ENCODE measurements at places on chromosomes 4 and X. TPM values are rescaled to one million over a fixed set of nuclear protein-coding genes. Genes with fewer than 3 reads are reported as not detected.

GRCh38 chrX:47172971-47173792 lies 20.4 kb upstream of the UBA1 start:
- no peak overlapping the region for H3K4me3 ChIP-seq
- H3K36me3 ChIP-seq: peaks cover 80% of the 10 kb centered on the region
- no peak for DNase-seq

GRCh38 chr4:157072002-157072401 lies 3.9 kb upstream of the GLRB start:
- DNase-seq: no peak
- H3K4me3 ChIP-seq: no peak overlapping the region
- H3K27me3 ChIP-seq: peaks cover 18% of the 10 kb centered on the region
- no peaks in the 10 kb centered on the region for H3K36me3 ChIP-seq
- no peak overlapping the region for H3K27ac ChIP-seq
- no peaks in the 10 kb centered on the region for H3K4me1 ChIP-seq

DNA sequence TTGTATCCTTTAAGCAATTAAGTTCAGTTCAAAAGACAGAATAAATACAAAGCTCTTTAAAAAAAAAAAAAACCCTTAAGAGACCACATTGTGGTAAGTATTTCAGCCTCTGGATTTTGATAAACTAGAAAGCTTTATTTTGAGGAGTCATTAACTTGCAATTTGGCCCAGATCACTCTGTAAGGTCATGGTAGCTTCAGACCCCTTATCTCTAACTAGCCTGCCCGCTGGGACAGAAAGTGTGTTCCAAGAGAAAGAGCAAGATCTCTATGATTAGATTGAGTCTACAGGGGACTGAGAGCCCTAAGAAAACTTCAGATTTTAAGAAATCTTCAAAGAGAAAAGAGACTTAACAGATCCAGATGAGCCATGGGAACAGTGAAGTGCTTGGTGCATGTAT lies 45.6 kb downstream of the GALNT7 start:
- no peak overlapping the region for H3K27ac ChIP-seq
- no peaks in the 10 kb centered on the region for H3K36me3 ChIP-seq
- no peaks in the 10 kb centered on the region for H3K4me1 ChIP-seq
- no peak for DNase-seq

GRCh38 chr4:114677346-114677979 lies 78.9 kb downstream of the UGT8 start:
- peaks cover 5% of the 10 kb centered on the region for H3K4me1 ChIP-seq
- DNase-seq: no peak
- H3K36me3 ChIP-seq: no peaks in the 10 kb centered on the region
- H3K27me3 ChIP-seq: no peaks in the 10 kb centered on the region
- H3K27ac ChIP-seq: no peak overlapping the region

GRCh38 chrX:123817288-123817894 lies 42.5 kb upstream of the XIAP start:
- H3K4me3 ChIP-seq: no peak overlapping the region
- peak overlapping the region; percentile 51 for H3K27ac ChIP-seq
- DNase-seq: no peak
- no peaks in the 10 kb centered on the region for H3K27me3 ChIP-seq

DNA sequence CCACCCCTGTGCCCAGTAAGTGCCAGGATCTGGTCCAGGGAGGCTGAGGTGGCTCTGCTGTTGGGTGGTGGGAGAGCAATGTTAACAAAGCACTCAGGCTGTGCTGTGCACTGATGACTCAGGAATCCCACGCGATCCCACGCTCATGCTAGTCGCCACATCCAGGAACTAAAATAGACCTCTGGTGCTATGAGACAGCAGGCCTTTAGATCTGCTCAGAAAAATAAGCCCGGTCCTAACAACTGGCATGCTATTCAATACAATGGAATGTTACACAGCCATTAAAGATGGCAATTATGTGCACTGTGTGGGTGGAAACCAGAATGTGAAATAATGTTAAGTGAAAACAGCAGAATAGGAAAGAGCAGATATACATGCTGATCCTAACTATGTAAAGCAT lies 26.0 kb downstream of the ARL13A start:
- H3K27me3 ChIP-seq: no peaks in the 10 kb centered on the region
- DNase-seq: no peak
- H3K4me1 ChIP-seq: peaks cover 11% of the 10 kb centered on the region
- no peak overlapping the region for H3K27ac ChIP-seq

DNA sequence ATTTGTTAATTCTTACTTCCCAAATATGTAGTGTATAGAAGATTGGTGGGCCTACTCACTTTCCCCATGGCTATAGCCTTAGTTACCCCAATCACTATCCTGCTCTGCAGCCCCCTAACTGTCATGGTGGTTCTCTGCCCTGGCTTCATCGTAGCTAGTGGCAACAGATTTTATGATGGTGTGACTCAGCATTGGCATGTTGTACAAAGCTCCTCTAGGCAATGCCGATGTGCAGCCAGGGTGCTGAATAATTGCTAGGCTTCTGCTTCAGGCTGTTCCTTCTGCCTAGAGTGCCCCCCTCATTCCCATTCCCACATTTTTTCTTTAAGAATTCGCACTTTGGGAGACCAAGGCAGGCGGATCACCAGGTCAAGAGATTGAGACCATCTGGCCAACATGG lies 35.2 kb downstream of the AFF2 start:
- DNase-seq: no peak
- H3K36me3 ChIP-seq: no peaks in the 10 kb centered on the region
- H3K27ac ChIP-seq: no peak overlapping the region
- no peaks in the 10 kb centered on the region for H3K27me3 ChIP-seq
- no peak overlapping the region for H3K4me3 ChIP-seq
- H3K4me1 ChIP-seq: no peaks in the 10 kb centered on the region

DNA sequence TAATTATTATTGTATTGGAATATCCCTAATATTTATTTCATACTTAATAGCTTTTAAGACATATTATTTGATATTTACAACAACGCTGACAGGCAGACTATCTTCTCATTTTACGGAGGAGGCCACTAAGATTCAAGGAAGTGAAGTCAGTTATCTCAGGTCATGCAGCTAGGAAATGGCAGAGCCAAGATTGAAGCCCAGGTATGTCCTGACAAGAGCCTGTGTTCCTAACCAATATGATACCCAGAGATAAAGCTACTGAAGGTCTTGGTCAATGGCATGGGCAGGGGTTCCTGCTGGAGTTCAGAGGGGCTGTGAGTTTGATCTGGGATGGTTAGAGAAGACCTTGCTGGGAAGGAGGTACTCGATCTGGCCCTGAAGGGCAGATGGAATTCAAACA lies 47.1 kb downstream of the ARHGEF6 start:
- DNase-seq: no peak
- no peak overlapping the region for H3K4me3 ChIP-seq

GRCh38 chrX:72038016-72038415 lies 93.7 kb downstream of the RTL5 start:
- H3K4me1 ChIP-seq: no peaks in the 10 kb centered on the region
- no peak overlapping the region for H3K4me3 ChIP-seq
- no peaks in the 10 kb centered on the region for H3K27me3 ChIP-seq

DNA sequence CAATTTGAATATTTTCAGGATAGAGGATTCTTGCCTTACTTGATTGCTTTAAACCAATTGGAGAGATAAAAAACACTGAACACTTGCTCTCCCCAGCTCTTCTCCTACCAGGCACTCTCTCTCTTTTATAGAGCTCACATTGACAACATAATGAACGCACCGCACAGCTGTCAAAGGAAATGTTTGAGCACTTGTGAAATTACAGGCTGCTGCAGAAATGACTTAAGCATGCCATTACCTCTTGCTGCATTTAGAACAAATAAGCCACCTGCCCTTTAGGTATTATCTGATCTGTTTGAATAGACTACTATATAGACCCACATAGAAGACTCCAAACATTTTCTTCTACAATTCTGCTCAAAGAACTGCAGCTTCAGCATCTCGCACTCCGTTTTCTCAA lies 227.7 kb downstream of the C4orf33 start:
- no peak overlapping the region for H3K27ac ChIP-seq
- DNase-seq: no peak
- H3K27me3 ChIP-seq: peaks cover 4% of the 10 kb centered on the region
- H3K36me3 ChIP-seq: no peaks in the 10 kb centered on the region
- H3K4me1 ChIP-seq: no peaks in the 10 kb centered on the region

GRCh38 chr4:37002625-37003024 lies 241.9 kb upstream of the NWD2 start:
- no peak overlapping the region for H3K4me3 ChIP-seq
- DNase-seq: no peak

GRCh38 chrX:7164174-7164573 lies 16.2 kb upstream of the PUDP start:
- H3K4me3 ChIP-seq: no peak overlapping the region
- H3K36me3 ChIP-seq: no peaks in the 10 kb centered on the region
- H3K27ac ChIP-seq: no peak overlapping the region
- no peaks in the 10 kb centered on the region for H3K4me1 ChIP-seq

DNA sequence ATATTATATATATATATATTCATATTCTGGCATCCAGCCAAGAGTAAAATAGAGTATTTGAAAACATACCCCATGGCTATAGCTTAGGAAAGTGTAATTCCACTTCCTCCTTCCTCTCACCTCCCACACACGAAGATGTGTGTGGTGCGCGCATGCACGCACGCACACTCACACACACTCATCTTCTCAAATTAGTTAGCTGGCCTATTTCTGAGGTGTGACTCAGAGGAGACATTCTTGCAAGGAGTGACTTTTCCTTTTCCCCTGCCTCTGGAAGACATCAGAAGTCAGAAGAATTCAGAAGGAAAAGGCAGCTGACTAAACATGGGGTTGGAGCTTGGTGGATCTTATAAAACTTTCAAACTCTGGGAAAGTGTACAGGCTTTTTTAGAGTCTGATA lies 8.8 kb downstream of the ENPEP start:
- peaks cover 15% of the 10 kb centered on the region for H3K4me1 ChIP-seq
- no peaks in the 10 kb centered on the region for H3K36me3 ChIP-seq
- no peaks in the 10 kb centered on the region for H3K27me3 ChIP-seq
- no peak overlapping the region for H3K4me3 ChIP-seq
- no peak for DNase-seq

- no peaks in the 10 kb centered on the region for H3K36me3 ChIP-seq
- H3K4me3 ChIP-seq: no peak overlapping the region
- no peaks in the 10 kb centered on the region for H3K4me1 ChIP-seq
- DNase-seq: no peak
- peak overlapping the region; percentile 17 for H3K27ac ChIP-seq
Measured at GRCh38 chrX:129981200-129981553, 1.3 kb upstream of the BCORL1 start.

GRCh38 chr4:169114341-169114974 lies 104.4 kb upstream of the CBR4 start:
- H3K36me3 ChIP-seq: peaks cover 65% of the 10 kb centered on the region
- H3K4me1 ChIP-seq: peaks cover 24% of the 10 kb centered on the region
- no peaks in the 10 kb centered on the region for H3K27me3 ChIP-seq
- peak; percentile 38 for DNase-seq

- no peak overlapping the region for H3K4me3 ChIP-seq
- H3K36me3 ChIP-seq: no peaks in the 10 kb centered on the region
- H3K27me3 ChIP-seq: no peaks in the 10 kb centered on the region
- H3K27ac ChIP-seq: no peak overlapping the region
- no peaks in the 10 kb centered on the region for H3K4me1 ChIP-seq
Measured at GRCh38 chr4:8503801-8504200, 63.2 kb downstream of the TRMT44 start.

DNA sequence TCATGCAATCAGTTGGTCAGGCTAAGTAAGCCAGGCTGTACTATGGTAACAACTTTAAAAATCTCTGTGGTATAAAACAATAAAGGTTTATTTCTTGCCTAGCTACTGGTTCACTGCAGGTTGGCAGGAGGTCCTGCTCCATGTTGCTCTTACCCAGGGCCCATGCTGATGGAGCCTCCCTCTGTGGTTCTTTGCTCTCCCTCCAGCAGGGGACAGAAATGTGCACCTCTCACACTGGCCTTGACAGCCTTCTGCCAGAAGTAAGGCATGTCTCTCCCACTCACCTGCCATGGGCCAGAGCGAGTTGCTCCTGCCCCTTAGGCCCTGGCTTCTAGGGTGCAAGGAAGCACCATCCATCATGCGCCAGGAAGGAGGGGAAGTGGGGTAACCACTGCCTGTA lies 31.1 kb downstream of the CLDN22 start:
- no peak overlapping the region for H3K4me3 ChIP-seq
- peaks cover 47% of the 10 kb centered on the region for H3K4me1 ChIP-seq
- H3K27me3 ChIP-seq: no peaks in the 10 kb centered on the region
- DNase-seq: no peak

DNA sequence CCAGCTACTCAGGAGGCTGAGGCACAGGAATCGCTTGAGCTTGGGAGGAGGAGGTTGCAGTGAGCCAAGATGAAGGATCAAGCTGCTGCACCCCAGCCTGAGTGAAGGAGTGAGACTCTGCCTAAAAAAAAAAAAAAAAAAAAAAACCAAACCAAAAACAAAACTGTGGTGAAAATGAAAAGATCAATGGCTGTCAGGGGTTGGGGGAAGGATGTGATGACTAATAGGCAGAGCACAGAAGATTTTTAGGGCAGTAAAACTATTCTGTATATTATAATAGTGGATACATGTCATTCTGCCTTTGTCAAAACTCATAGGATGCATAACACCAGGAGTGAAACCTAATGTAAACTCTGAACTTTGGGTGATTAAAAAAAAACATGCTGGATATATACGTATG lies 69.9 kb upstream of the ELOVL6 start:
- no peak for DNase-seq
- H3K4me3 ChIP-seq: no peak overlapping the region
- no peaks in the 10 kb centered on the region for H3K36me3 ChIP-seq
- no peaks in the 10 kb centered on the region for H3K4me1 ChIP-seq
- no peak overlapping the region for H3K27ac ChIP-seq
- H3K27me3 ChIP-seq: no peaks in the 10 kb centered on the region

DNA sequence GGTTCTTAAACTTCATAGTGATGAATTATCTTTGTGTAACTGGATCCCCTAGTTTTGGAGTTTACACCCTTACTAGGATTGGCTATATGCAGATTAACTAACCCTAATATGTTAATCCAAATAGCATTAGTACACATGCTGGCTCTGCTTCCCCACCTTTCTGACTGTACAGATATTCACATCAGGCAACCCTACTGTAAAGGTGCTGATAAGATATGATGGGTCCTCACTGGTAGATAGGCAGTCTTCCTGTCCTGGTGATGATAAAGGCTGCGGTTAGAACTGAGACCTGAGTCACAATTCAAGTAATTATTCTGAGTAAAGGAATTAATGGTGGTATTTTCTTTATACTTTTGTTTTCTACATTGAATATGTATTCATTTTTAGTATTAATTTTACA lies 118.6 kb downstream of the COL4A5 start:
- H3K4me3 ChIP-seq: no peak overlapping the region
- H3K4me1 ChIP-seq: no peaks in the 10 kb centered on the region
- no peaks in the 10 kb centered on the region for H3K36me3 ChIP-seq
- H3K27ac ChIP-seq: no peak overlapping the region
- DNase-seq: no peak

GRCh38 chr4:101230801-101231426 lies 116.4 kb downstream of the PPP3CA start:
- no peaks in the 10 kb centered on the region for H3K27me3 ChIP-seq
- H3K27ac ChIP-seq: no peak overlapping the region
- no peak overlapping the region for H3K4me3 ChIP-seq
- H3K4me1 ChIP-seq: no peaks in the 10 kb centered on the region

The IDUA gene
- 21.1 TPM for polyA plus RNA-seq

The LRP2BP gene
- polyA plus RNA-seq: 2.6 TPM

The MAGEC1 gene
- not detected for polyA plus RNA-seq

The CENPVL2 gene
- polyA plus RNA-seq: 0.19 TPM

The DIPK2B gene
- 6.3 TPM for polyA plus RNA-seq

The CLDN22 gene
- not detected for polyA plus RNA-seq

The FAM236A gene
- not detected for polyA plus RNA-seq

The PPARGC1A gene
- polyA plus RNA-seq: 3.2 TPM

The MPP1 gene
- 86.4 TPM for polyA plus RNA-seq

The TACC3 gene
- polyA plus RNA-seq: 27.8 TPM

Measured in large intestine (tissue), 12 donors.